ENCODE measurements at places on chromosomes 1 and 21.
A peak's percentile ranks its signal among the peaks of the same experiment; 100 is the strongest.

DNA sequence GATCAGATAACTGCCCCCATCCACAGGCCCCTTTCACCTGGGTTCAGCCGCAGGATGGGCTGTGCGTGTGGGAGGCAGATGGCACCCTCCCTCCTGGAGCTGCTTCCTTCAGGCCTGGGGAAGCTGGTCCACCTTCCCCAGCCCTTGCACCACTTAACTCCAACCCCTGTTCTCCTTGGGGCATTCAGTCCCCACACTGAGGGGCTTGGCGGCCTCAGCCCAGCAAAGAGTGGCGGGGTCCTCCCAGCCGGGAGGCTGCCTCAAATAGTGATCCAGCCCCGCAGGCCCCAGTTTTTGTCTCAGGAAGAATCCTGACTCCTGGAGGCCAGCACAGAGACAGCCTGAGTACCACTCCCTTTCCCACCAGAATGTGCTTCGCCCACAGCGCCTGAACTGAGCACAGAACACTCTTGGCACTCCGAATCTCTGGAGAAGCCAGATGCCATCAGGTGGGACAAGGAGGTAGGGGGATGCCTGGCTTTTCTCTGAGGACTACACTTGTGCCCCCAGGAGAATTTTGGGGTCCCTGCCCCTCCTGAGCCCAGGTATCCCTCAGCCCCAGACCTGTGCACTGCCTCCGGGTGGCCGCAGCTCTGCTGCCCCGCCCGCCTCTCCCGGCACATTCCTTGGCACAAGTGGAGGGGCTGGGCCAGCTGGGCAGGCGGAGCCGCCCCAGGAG lies 936 bp downstream of the PAQR6 start:
- DNase-seq: no peak

GRCh38 chr1:25643929-25644328 lies 27.3 kb downstream of the MAN1C1 start:
- peak; percentile 16 for DNase-seq

DNA sequence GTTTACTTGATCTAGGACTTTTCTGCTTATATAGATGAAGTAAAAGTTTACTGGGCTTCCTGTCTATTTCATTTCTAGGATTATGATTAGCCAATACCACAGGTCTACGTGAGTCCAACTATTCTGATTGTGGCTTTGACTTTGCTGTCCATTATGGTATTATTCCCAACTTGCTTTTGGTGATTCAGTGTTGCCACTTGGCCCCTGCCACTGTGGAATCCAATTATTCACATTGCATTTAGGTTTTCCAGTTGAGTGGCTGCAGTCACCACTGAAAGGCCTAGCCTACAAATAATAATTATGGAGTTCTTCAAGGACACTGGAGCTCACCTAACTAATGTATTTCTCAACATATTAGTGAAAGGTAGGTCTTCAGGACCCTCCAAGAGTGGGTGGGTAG lies 574.3 kb upstream of the USP24 start:
- no peak for DNase-seq

- DNase-seq: no peak
These were observed 52.9 kb upstream of the BACH1 start for GRCh38 chr21:29245863-29246262.

- DNase-seq: no peak
These were observed 402.7 kb upstream of the DAB1 start for GRCh38 chr1:57826535-57826934.

GRCh38 chr21:45225741-45226327 lies 61.9 kb downstream of the POFUT2 start:
- no peak for DNase-seq

DNA sequence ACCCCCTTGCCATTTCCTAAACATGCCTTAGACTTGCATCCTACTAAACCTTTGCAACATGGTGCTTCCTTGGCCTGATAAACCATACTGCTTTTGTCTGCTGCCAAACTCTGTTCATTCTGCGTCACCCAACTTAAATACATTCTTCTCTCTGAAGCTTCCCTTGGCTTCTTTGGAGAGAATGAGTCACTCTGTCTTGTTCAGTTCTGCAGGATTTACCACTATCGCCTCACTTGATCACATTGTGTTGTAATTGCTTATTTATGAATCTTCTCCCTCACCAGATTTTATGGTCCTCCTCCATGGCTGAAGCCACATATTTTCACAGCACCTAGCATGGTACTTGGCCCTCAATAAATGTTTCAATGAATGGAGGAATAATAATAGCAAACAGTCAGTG lies 21.7 kb upstream of the TUT4 start:
- no peak for DNase-seq

GRCh38 chr21:46254208-46254975 lies 25.8 kb upstream of the LSS start:
- DNase-seq: no peak

GRCh38 chr1:194055536-194055935 lies 869.1 kb upstream of the B3GALT2 start:
- no peak for DNase-seq

DNA sequence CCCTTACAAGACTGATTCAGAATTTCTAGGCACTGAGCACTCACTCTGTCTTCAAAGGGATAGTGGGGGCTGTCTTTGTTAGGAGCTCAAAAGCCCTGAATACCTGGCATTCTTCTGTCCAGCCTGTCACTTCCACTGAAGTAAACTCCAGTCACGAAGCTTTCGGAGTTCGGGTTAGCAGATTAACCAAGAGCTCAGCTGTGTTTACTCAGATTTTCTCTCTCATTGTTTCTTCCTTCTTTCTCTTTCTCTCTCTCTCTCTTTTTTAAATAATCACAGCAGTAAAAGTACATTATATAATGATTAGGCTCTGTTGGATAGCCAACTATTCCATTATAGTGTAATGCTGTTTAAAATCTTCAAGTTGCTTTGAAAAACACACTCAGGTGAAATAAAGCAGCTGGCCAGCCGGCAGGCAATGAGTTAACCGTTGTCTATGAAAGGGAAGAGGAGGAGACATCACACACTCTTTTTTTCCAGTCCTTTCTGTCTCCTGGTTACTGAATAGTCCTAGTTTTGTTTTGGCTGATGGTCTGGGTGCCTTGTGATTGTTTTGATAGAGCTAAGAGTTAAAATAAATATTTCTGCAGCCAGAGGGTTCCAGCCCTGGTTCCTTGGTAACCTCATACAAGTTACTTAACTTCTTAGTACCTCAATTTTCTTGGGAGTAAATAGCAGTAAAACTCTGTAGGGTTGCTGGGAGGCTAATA lies 89.8 kb downstream of the ADSS2 start:
- DNase-seq: no peak

- DNase-seq: no peak
These were observed 23.6 kb downstream of the LAMC2 start for GRCh38 chr1:183209533-183210158.

- DNase-seq: no peak
These were observed 74.6 kb downstream of the OBSCN start for GRCh38 chr1:228282329-228283042.

DNA sequence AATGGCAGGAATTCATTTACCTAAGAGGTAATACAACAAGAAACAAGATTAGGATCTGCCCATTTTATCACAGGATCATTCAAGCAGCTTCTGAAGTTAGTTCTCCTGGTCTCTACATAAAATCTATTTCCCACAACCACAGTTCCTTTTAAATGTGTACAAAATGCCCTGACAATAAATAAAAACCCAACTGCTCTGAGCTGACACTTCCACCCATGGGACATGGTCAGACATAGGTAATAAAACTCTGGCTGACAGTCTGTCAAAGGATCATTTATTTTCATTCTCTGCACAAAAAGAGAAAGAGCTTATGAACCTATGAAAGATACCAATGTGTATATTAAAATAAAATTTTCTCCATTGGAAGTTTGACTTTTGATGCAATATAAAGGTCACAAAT lies 145.4 kb upstream of the PALMD start:
- DNase-seq: no peak

GRCh38 chr1:112308716-112309115 lies 87.3 kb upstream of the CTTNBP2NL start:
- no peak for DNase-seq

- DNase-seq: no peak
These were observed 496.9 kb upstream of the CAMK1G start for GRCh38 chr1:209086486-209087192.

- no peak for DNase-seq
These were observed 50.3 kb downstream of the CAPN9 start for GRCh38 chr1:230797376-230797920.

DNA sequence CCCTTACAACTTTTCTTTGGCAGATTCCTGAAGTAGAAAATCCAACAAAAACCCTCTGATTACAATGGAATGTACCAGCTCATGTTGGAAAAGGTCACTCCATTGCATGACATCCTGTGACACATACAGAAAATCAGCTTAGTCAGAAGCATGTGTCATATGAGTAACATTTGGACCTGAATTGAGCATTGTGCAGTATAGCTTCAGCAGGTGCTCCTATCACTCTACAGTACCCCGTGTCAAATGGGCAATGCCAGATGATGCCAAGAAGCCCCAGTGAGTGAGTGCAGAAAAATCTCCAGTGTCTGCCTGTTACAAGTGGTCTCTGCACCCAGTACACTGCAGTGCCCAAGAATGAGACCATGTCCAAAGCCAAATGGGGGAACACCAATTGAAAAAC lies 129.7 kb upstream of the RUNX1 start:
- no peak for DNase-seq

DNA sequence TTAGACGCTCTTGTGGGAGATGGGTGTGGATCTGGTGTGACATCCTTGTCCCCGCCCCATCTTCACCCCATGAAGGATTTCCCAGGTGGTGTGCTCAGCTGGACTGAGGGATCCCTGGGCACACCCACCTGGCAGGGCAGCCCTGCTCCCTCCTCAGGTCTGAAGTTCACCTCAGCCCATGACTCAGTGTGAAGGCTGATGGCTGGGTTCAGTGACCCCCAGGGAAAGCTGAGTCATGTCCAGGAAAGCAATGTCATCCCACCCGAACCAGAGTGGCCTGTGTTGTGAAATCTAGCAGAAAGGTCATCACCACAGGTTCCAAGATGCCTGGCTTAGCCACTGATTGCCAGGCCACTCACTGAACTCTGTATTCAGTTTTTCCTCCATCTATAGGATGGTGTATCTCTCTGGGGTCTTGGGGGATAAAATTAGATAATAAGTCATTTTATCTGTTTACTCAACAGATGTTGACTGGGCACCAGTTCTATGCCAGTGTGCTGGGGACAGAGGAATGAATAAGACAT lies 97.7 kb upstream of the JUN start:
- DNase-seq: no peak

DNA sequence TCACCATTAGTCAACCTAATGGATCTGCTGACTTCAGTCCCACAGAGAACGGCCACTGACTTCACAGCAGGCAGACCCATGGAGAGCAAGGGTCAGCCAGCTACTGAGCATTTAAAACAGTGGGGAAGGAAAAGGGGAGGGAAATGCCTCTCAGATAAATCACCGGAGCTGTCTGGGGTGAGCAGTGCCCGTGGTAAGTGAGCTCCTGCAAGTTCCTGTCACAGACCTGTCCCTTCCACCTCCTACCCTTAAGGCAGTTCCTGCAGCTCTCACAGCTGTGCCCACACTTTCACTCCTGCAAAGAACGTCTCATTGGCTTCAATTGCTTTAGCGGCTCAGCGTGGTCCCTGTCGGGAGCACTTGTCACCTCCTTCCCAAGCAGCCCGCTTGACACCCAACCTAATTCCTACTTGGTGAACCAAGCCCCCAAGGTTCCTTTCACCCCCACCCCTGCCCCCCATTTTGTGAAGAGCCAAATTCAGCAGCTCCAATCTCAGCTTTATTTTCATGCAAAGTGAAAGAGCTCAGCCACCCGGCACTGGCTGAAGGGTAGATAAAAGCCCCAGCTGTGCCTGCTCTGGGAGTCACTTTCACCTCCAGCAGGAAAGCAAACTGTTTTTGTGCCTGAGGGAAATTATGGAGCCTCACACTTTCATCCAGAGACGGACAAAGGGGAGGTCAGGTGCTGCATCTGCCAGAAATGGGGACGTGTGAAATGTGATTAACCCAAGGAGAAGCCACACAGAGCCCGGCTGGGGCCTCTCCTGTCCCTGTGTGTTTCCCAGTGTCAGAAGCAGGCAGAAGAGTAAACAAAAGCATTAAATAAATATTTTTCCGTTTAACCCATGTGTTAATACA lies 306.2 kb downstream of the TTLL7 start:
- DNase-seq: peak; percentile 82

GRCh38 chr1:78275906-78276685 lies 214.7 kb upstream of the PTGFR start:
- no peak for DNase-seq

GRCh38 chr1:213183036-213183672 lies 132.1 kb downstream of the RPS6KC1 start:
- no peak for DNase-seq

DNA sequence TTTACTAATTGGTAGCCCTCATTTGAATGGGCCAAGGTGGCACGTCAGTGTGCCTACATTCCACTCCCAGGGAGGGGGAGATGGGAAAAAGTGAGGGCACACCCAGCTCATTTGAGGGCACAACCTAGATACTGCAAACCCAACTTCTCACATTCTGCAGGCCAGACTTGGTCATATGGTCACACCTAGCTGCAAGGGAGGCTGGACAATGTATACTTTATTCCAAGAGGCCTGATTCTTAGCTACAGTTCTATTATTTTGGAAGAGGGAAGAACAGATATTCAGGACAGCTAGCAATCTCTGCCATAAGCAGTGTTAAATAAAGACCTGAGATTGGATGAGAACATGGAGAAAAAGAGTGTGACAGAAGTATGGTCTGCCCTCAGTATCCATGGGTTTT lies 180.4 kb downstream of the ROR1 start:
- DNase-seq: no peak

GRCh38 chr1:108877348-108878159 lies 769 bp downstream of the GPSM2 start:
- no peak for DNase-seq

DNA sequence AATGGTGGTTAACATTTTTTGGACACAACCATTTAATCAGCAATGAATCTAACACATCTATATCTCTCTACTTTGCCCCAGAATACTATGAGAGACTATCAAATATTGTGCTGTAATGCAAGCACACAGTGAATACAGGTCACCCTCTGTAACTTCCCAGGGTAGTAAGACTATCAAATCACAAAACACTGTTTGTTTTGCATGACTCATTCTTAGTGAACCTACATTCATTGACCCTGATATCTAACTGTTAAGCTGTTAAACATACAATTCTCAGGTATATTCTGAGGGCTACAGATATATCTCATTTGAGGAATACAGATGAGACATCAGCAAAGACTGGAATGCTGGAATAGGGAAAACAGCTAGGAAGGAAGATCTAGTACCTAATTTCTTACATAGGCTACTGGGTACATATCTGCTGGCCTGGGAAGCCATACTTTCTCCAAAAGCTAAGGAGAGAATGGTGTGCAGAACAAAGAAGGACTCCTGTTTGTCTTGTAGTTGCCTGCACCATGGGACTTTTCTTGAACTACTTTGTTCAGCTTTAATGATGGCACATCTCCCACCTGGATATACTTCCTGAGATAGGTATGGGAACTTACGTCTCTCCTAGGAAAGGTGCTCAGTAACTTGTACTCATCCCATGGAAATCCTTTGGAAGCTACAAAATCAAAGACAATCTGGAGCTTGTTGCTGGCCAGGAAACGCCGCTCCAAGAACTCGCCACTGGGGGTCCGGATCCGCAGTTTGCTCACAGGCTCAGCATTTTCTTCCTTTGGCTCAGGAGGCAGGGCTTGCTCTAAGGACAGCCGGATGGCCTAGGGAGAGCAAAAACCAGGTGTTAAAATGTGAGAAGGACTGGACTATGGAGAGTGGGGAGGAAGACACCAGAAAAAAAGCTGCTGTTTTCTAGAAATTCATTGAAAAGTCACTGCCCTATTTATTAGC lies 51.9 kb upstream of the DMRTA2 start:
- DNase-seq: peak; percentile 64
